NCI-H774 (cell line): ENCODE measurements at places on chromosomes 12 and 14.

DNA sequence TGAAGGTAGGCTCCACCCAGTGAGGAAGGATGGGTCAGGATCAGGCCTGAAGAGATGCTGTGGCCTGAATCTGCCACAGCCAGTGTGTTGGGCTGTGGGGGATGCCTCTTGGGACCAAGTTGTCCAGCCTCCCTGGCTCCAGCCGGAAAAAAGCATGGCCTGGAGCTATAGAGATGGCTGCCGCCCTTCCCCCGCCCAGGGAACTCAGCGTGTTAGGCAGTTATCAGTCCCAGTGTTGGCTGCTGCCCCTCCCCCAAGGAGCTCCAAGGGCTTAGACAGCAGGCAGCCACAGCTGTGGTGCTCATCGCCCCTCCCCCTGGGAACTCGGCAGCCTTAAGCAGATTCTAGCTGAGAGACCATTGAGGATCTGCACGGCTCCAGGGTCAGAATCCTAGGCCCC lies 158.0 kb downstream of the CAPZA3 start:
- no peak for DNase-seq

- DNase-seq, result no peak
Observed at GRCh38 chr14:89249065-89249695, 167.9 kb downstream of the FOXN3 start.

GRCh38 chr14:89544636-89545301 lies 127.7 kb upstream of the FOXN3 start:
- no peak for DNase-seq

DNA sequence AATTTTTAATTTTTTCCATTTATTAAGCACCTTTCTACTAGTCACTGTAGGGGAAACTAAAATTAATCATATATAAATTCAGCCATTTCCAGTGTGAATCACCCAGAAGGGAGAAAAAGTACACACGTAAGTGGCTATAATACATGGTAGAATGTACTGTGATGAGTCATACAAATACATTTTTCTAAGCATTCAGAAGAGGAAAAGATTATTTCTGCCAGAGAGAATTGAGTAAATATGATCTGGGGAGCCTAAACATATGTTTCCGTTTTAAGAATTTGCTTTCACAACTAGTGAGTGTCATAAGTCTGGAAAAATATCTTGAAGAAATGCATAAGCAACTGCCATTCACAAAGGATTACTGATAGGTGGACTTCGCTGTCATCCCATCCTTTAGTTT lies 102.8 kb downstream of the TGFB3 start:
- no peak for DNase-seq

DNA sequence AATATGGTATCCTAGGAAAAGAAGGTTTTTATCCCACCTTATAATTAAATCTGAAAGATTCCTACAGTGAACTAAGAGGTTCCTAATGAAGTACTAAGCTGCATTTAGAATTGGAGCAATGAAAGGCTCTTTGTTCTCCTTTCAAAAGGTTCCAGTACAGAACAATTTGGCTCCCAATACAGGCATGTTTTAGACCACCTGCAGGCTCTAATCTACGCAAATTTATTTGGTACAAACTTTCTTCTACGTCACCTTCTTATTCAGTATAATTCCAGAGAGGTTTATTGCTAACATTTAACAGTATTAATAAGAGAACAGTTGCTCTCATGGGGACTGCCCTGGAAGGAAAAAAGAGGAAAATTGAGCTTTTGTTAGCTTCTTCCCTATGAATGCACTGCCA lies 37.6 kb upstream of the SLCO1C1 start:
- no peak for DNase-seq
